ENCODE measurements at places on chromosomes 7 and 10. TPM values are rescaled to one million over a fixed set of nuclear protein-coding genes. Genes with fewer than 3 reads are reported as not detected.

DNA sequence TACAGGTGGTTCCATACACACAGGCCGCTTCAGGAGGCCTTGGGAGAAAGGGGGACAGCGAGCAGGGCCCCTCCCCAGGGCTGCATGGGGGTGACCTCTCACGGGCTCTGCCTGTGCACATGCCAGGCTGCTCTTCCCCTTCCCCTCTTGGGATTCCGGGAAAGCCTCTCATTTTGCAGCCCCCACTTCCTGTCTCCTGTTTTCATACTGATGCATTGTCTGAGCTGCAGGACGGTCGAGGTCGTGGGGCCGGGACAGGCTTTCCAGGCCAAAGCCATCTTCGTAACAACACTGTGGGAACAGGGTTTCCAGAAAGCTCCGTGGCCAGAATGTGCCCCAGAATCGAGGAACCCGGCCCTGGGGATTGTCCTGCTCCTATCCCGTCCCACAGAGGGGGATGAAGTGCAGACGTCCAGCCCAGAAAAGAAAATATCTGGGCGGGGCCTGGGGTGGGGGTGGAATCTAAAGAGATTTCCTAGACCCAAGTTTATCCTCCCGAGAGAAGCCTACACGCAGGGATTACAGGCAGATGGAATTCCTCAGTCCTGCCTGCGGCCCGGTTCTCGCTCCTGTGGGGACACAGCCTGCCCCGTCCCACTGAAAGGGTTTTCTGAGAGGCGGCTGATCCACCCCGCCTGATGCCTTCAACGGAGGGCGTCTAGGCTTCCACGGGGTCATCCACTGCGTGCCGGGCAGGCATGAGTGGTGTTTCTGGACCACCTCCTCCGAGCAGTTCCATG lies 29.5 kb upstream of the DNAAF5 start:
- no peak for DNase-seq

GRCh38 chr7:2016761-2017480 lies 215.8 kb downstream of the MAD1L1 start:
- no peak for DNase-seq

- no peak for DNase-seq
Measured at GRCh38 chr10:73780301-73780700, 1.5 kb upstream of the CHCHD1 start.

DNA sequence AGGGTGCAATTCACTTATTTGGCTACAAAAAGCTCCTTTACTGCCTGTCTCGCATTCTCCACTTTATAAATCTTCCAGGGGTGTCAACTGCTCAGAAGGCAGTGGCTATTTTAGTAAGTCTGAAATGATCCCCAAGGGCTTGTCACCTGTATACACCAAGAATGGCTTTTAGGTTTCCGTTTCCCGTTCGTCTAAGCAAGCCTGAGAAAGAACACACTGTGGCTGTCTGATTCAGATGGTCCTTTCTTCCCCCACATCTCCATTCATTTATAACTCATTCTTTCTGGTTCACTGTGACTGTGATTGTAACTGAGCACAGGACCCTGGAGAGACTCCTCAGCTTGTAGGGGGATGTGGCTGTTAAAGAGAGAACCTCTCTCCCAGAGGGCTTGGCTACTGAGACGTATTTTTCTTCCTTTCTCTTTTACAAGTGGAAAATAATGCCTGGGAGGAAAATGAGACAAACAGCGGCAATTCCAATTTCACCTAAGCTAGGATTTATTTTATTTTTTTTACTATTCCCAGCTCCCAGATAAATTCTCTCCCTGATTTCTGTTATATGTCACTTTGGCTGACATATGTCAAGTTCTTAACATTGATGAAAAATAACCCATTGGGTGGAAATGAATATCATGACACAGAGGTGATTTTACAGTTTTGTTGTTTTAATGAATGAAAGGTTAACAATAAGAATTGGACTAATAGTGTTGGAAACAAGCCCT lies 129.3 kb downstream of the FAM107B start:
- no peak for DNase-seq

DNA sequence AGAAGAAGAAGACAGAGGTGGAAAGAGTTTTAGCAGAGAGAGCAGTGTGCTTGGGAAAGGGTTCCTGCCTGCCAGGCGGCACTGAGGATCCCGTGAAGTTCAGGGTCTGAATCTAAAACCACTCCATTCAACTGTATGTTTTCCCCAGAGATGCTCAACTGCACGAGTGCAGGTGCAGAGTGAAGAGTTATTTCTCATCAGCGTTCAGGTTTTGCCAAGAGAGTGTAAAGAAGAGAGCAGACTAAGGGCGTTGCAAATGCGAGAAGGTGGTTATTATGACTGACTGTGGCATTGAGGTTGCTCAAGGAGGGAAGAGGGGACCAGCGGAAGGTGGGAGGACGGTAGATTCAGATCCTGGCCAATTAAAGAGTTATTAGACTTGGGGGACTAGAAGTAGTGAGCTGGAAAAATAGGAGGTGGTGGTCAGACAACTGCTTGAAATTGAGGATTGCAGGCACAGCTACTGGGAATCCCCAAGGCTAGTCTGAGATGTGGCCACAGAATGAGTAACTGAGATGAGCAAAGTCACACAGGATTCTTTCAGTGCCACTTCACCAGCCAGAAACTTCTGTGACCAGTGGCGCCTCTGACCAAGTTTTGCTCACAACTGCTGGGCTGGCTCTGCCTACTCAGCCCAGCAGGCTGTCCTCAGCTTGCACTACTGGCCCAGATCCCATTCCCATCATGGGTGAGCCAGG lies 29.1 kb downstream of the STRA8 start:
- no peak for DNase-seq

DNA sequence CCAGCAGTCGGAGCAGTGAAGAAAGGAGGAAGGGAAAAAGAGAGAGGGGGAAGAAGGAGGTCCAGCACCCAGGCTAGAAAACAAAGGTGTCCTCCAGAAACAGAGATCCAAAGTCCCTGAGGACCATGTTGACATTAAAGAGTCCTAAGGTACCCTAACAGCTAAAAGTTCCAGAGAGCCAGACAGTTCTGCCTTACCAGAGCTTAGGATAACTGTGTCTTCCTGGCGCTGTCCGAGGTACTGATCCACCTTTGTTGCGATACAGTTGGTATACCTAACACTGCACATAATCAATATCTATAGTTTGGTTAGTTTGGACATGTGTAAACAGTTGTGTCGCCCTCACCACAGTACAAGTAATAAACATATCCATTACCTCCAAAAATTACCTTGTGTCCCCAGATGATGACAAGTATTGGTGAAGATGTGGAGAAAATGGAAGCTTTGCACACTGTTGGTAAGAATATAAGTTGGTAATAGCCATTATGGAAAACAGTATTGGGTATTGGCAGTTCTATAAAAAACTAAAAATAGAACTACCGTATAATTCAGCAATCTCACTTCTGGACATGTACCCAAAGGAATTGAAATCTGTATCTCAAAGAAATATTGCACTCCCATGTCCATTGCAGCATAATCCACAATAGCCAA lies 59.8 kb downstream of the GRID1 start:
- DNase-seq = no peak

GRCh38 chr7:14842523-14842922 lies 60.0 kb downstream of the DGKB start:
- DNase-seq = no peak

DNA sequence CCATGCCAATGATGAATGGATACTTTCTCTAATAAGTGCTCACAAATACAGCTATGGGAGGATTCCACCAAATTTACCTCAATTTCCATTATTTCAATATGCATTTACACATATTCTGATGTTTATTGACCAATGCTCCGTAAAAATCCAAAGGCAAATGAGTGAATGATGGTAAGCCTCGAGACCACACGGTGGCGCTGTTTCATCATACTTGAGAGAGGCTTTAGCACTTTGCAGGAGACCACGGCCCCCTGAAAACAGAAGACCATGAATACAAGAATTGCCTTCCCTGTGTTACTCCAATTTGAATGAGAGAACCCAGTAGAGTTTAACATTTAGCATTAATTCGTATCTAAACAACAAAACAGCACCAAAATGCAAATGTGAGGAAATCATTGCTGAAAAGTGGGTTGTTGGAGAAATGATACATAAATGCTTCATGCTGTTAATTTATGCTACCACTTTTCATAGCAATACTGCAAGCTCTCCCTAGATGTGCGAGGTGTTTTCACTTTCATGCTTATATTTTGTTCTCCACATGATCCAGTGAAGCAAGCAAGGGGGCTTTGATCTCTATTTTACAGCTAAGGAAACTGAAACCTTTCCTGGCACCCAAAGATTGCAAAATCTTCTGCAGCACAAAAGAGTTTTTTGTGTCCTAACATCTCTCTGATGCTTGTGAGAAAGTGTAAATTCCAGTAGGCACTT lies 35.4 kb downstream of the TRIL start:
- peak; percentile 77 for DNase-seq

DNA sequence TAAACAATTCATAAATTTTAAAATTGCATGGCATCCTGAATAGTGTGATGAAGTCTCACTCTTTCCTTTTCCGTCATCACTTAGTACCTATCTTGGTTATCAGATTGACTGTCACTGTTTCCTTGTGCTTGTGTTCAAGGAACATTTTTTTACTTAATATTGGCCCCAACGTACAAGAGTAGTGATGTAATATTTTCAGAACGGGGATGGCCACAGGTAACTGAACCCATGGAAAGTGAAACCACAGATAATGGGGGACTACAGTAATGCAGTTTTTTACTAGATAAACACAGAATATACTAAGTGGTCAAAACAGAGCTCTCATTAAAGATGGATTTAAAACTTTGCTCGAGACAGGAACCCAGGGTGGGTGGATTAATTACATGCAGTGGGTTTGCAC lies 85.4 kb downstream of the MACC1 start:
- DNase-seq = no peak

DNA sequence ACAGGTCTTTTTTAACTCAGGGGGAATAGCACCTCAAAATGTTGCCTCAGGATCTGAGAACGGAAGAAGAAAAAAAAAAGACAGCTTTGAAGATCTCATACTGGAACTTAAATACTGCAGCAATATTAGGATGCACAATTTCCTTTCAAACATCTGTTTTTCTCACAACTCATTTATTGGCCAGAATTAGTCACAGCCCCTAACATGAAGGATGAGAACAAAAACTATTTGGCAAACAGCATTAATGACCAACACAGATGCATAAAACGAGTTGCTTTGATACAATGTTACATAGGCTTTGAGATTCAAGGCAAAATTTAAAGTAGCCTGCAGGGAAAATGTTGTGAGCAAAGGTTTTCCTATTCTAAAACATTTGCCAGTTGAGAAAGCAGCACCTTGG lies 36.5 kb downstream of the JMJD1C start:
- DNase-seq = no peak

DNA sequence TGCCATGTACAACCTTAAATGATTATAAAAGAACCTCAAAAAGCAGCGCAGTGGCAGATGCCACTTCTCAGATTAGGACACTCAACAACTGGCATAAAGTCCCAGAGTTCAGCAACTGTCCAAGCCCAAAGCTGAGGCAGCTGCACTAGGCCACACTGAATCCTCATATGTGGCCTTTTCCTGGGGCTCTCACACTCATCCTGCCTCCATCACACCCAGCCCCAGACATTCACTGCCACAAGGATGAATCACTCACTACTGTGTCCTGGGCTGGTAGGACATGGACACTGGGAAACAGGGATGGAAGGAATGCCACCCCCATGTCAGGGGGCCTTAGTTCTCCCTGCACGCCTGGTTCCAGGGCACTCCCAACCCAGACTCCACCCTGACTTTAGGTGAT lies 547.7 kb downstream of the TNS3 start:
- no peak for DNase-seq

DNA sequence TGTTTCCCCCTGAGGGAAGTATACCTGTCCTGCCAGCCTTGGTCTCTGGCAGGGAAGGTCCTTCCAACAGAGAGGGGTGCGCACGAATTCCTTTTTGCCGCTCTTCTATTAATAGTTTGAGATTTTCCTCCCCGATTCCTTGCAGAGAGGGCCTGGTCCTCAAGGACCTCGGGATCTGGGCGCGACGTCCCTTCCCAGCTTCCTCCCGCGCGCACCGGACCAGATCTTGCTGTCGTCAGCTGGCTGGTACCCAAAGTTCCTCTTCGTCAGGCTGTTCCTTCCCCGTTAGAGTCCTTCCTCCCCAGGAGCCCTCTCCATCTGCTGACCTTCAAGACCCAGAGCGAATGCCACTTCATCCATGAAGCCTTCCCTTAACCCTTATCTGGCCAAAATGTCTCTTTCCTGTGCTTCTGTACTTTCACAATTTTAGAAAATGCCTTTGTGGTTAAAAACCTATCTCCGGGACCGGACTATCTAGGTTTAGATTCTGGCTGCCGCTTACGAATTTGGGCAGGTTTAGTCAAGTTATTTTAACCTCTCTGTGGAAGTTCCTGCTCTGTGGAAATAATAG lies 851 bp upstream of the GOT1 start:
- peak; percentile 82 for DNase-seq

DNA sequence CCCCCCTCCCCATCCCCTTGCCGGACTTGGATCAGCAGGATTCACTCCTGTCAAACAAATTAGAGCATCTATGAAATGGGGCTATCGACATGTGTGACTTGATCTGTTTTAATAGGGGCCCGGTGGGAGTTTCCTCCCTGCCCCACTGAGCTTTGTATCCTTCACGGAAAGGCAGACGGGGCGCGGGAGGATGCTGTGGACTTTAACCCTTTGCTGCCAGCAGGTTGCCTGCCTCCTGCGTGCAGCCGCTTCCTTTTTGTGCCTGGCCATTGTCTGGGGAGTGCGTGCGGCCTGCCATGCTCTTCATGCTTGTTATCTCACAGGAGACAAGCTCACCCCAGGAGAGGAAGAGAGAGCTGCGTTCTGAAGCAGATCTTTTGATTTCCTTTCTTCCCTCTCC lies 512.8 kb upstream of the GALNT17 start:
- DNase-seq = no peak

DNA sequence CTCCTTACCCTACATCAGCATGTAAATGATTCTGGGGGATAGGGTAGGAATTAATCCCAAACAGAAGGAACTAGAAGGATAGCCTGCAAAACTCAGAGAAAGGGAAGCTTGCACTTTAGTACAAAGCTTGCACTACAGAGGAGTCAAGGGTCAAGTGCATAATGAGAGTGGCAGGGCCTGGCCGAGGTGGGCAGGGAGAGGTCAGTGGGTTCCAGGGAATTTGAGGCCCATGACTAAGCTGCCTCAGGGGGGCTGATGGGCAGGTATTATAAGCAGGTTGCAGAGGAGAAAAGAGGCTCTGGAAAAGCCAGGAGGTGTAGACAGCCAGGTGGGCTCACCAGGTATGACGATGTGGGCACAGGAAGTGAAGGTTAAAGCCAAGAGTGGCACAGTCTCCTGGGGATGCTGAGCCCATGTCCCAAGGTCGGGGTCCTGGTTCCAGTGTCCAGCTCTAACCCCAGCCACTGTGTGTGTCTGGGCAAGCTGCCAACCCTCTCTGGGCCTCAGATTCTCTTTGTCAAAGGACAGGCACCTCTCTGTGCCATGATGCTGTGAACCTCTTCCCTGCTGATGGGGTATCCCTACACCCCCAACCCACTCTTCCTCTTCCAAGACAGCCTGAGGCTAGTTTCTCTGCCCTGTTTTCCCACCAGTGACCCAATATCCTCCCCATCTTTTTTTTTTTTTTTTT lies 32.0 kb upstream of the ELN start:
- no peak for DNase-seq

FBXO24 gene
- total RNA-seq = 0.35 TPM

ZNF25 gene
- 15.9 TPM for total RNA-seq

GPER1 gene
- total RNA-seq = 2.5 TPM

FAM221A gene
- total RNA-seq = 2.3 TPM

ZC3HAV1 gene
- 6.5 TPM for total RNA-seq

TET1 gene
- 2.9 TPM for total RNA-seq
